ENCODE measurements at places on chromosomes 13 and 19.

GRCh38 chr19:3283886-3284657 is 59.6 kb downstream of the CELF5 start:
- DNase-seq, result no peak

GRCh38 chr19:16301999-16302694 is 22.5 kb upstream of the KLF2 start:
- no peak for DNase-seq

DNA sequence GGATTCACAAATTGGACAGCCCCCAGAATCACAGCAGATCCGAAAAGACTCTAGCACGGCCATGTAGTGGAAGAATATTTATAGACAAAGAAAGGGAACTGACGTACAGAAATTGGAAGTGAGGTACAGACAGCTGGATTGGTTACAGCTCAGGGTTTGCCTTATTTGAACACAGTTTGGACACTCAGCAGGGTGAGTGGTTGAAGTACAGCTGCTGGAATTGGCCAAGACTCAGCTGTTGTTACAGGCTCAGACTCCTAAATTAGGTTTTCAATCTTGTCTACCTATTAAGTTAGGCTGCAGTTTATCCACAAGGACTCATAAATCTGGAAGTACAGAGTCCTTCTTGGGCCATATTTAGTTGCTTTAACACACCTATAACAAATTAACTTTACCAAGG is 5.8 kb upstream of the CFAP97D2 start:
- no peak for DNase-seq

GRCh38 chr13:60836821-60837220 is 439.8 kb downstream of the TDRD3 start:
- no peak for DNase-seq

GRCh38 chr19:57374179-57374578 is 10.8 kb downstream of the TRAPPC2B start:
- DNase-seq, result no peak

DNA sequence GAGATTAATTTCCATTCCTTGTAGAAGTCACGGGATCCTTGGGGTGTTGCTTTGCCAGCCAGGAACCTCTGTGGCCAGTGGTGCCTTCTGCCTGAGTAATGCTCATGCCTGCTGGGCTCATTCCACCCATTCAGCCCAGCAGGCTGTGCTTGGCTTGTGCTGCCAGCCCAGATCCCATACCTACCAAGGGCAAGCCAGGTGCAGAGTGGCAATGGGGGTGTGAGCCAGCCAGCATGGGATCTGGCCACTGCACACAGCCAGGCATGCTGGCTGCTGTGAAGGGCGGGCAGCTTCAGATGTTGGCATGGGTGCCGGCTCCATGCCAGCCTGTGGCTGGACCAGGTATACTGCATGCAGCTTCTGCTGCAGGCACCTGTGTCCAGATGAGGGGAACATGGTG is 42.5 kb downstream of the WDFY2 start:
- DNase-seq, result no peak

DNA sequence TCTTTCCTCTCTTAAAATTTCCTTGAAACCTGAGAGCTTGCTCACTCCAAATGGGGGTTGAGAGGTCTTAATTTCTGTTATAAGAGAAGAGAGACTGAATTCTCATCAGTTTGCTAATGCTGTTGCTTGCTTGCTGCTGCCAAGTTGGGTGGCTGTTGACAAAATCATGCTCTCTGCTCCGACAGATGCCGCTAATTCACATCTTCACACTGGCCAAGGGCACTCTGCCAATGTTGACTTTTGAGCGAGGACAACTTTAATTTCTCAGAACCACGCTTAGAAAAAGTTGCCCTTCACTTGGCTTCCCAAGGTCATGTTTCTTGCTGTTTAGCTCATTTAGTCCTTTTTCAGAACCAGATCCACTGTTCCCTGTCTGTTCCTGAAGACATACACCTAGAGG is 402.9 kb downstream of the HS6ST3 start:
- no peak for DNase-seq
